Caki2 (cell line): ENCODE measurements at places on chromosomes 4 and X. TPM values are rescaled to one million over a fixed set of nuclear protein-coding genes. Genes with fewer than 3 reads are reported as not detected.

ATP6AP2 gene
- total RNA-seq, result 82.5 and 104 TPM in 2 replicates

GRCh38 chrX:46713672-46714490 lies 45.0 kb downstream of the SLC9A7 start:
- DNase-seq, result no peak

DNA sequence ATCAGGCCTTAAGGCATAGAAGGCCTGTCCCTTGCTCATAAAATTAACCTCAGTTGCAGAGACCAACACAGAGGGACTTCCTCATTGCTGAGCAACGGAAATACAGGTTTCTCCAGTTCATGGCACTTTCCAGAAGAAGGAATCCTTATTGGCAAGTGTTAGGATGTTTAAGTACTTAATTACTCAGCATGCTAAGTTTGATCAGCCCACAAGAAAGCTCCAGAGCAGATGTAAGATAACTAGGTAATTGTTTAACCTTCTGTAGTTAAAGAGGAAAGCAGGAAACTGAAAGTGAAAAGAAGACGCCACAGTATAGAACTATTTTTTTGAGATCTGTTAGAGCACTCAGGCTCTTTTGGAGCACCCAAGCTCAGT lies 33.5 kb downstream of the SMS start:
- peak; percentile 35 for DNase-seq

IBSP gene
- not detected in 2 replicates for total RNA-seq

GRCh38 chr4:3500634-3501101 lies 31.6 kb downstream of the LRPAP1 start:
- DNase-seq, result no peak

CENPE gene
- 4.3 and 19.4 TPM in 2 replicates for total RNA-seq

DNA sequence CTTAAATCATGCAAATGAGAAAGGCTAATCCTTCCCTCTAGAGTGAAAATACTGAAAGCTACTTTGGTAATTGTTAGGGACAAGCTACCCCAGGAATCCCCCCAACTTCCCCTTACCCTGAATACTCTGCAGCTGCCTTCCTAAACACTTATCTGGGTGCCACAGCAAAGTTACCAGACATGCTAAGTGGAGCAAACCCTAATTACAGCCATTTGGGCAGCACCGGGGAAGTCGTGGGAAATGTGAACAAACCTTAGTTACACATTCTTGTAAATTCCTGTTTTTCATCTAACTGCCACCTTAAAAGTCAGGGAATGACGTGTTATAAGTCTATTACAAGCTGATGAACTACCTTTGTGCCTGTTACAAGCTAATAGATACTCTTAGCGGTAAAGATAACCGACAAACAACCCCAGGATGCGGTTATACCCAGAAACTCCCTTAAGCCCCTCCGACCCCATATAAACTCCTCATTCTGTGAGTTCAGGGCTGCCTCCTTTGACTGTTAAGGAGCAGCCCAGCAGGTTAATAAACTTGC lies 66.0 kb upstream of the PLAC8 start:
- no peak for DNase-seq

TMEM150C gene
- 0.14 and 0.20 TPM in 2 replicates for total RNA-seq

ALAS2 gene
- total RNA-seq, result not detected in 2 replicates

DNA sequence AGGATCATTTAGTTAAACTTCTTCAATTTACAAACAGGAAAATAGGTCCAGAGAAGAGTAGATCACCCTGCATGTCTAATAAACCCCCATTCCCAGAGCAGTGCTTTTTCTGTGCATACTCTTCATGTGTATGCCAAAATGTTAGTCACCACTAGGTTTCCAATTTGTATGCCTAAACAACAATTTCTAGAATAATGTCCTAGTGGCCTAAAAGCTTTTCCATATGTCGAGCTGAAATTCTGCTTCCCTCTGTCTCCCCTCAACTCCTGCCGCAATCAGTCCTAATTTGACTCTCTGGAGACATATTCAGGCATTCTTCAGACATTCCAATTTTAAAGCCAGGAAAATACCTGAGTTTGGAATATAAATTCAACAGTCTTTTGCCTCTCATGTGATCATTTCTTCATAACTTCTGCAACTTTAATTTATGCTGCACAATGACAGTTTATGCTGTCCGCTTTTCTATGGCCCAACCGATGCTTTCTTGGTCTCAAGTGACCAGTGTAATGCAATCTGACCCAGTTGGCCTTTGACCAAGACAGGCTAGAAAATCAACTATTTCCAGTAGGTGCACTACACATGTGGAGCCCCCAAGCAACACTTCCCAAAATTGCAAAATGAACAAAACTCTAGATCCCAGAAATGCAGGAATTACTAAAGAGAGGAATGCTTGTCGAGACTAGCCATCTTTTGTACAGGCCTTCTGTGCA lies 122.9 kb upstream of the FMR1 start:
- DNase-seq, result no peak

DNA sequence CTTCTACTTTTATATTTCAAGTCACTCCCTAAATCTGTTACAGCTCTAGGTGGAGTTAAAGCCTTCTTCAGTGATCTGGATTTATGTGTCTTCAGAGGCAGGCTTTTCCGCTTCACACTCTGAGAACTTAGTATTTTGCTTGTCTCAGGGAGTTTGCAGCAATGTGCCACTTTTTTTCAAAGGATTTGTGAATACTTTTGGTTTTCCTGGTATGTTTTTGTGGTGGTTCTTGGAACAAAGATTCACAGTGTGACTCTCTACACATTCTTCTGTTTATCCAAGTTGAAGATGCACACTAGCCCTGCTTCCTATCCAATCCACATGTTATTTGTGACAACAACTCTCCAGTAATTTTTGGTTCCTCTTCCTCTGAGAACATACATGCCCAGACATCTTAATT lies 1253.7 kb downstream of the TECRL start:
- no peak for DNase-seq

GRCh38 chrX:94775640-94776039 lies 1101.6 kb downstream of the FAM133A start:
- DNase-seq, result no peak

DNA sequence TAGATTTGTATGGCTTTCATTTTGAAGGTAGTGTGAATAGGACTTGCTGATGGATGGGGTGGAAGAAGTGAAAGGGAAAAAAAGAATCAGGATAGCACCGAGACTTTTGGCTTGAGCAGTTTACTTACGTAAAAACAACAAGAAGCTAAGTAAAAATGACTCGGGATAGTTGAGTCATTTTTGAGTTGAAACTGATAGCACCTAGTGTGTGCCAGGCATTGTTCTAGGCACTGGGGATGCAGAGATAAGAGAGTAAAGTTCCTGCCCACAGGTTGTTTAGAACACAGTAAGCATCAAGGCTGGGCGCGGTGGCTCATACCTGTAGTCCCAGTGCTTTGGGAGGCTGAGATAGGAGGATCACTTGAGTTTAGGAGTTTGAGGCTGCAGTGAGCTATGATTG lies 34.7 kb downstream of the ADD1 start:
- no peak for DNase-seq

GRCh38 chr4:40225497-40225896 lies 28.7 kb downstream of the RHOH start:
- DNase-seq, result no peak

DNA sequence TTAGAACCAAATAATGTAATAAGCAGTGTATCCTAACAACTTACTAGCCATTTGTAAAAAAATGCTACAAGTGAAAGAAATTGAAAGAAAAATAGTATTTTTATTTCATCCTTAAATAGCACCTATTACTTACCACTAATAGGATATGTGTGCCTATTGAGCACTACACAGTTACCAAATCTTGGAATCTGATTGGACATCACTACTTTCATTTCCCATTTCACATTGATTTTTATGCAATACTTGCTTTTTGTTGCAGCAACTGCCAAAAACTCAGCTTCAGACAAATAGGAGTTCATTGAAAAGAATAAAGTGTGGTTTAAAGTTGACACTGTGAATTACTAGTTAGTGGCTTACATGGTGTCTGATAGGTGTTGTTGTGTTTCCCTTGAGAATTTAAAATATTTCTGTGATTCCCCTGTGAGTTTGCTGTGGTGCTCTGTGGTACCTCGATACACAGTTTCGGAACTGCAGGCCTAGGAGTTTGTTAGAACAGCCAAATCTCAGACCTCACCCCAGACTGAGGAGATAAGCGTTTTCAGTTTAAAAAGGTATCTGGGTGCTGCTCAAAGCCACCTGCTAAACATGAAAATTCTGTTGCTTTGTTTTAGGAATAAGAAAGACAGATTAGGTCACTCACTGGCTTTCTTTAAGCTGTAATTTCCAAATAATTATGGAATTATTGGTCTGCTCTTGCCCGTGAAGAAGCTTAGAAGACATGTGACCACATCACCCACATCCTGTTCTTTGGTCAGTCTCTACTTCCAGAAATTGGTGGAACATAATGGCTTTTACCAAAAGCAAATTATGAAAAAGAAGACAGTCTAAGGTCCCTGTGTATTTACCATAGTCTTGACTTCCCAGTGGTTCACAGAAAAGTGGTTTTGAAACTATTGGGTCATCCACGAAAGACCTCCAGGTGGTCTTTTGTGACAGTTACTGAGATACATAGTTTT lies 97.8 kb downstream of the SYTL5 start:
- DNase-seq, result no peak

KCTD8 gene
- total RNA-seq, result not detected in 2 replicates

- peak; percentile 8 for DNase-seq
These were observed 28.4 kb downstream of the PDHA1 start for GRCh38 chrX:19372170-19372546.

GRCh38 chrX:9087271-9088040 lies 53.5 kb upstream of the FAM9B start:
- DNase-seq, result peak; percentile 30

ATP1B4 gene
- total RNA-seq, result not detected in 2 replicates

GRCh38 chrX:153818571-153819383 lies 11.6 kb downstream of the PDZD4 start:
- DNase-seq, result peak; percentile 14

TAF7L gene
- not detected in 2 replicates for total RNA-seq

GRCh38 chr4:42543762-42544161 lies 113.1 kb downstream of the ATP8A1 start:
- DNase-seq, result no peak

- no peak for DNase-seq
These were observed 5.3 kb downstream of the LRRC66 start for GRCh38 chr4:52014903-52015302.

CSN1S1 gene
- not detected in 2 replicates for total RNA-seq

DNA sequence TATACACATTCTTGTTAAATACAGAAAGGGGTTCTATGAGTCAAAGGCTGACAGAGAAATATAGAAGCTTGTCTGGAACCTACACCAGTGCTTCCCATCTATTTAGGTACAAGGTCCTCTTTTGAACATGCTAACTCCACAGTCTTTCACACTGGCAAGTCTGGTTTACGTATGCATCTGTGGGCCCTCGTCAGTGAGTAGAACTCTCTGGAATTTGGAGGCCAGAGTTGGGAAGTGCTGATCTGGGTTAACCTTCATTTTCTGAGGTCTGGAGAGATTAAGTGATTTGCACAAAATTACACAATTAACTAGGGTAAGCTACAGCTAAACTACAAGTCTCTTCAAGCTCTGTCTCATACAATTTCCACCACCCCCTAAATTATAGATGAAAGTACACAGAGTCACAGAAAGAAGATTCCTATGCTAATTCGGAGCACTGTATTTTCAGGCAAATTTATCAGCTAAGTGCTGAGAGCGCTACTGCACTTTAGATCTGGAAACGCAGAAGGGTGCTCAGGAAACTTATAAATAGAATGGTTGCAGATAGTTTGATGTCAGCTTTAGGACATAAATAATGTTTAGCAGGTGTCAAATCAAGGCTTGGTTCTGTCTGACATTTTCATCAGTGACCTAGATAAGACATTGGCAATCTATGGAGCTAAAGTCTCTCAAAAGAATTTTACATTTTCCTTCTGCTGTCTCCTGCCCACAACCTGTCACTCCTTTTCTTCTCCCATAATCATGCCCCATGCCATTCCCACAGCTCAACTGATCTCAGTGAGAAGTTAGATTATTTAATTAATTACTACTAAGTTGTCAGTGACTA lies 43.0 kb upstream of the PDLIM5 start:
- DNase-seq, result no peak

GRCh38 chr4:42397635-42398170 lies 415 bp downstream of the SHISA3 start:
- no peak for DNase-seq

F8 gene
- 5.2 and 7.1 TPM in 2 replicates for total RNA-seq

DNA sequence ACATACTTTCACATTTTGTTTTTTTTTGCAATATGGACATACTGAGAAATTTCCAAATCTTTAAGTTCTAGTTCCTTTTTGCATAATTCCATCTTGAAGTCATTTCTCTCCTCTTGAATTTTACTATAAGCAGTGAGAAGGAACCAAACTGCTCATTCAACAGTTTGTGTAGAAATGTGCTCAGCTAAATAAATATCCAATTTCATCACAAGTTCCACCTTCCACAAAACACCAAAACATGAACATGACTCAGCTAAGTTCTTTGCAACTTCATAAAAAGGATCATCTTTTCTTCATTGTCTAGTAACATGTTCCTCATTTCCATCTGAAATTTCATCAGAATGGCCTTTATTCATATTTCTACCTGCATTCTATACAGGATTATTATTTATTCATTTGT lies 77.3 kb upstream of the FGF13 start:
- DNase-seq, result no peak

GRCh38 chr4:48307528-48307927 lies 33.8 kb upstream of the SLAIN2 start:
- no peak for DNase-seq

AFF2 gene
- 2.0 TPM in 1 of 2 replicates, not detected in the other for total RNA-seq

DNA sequence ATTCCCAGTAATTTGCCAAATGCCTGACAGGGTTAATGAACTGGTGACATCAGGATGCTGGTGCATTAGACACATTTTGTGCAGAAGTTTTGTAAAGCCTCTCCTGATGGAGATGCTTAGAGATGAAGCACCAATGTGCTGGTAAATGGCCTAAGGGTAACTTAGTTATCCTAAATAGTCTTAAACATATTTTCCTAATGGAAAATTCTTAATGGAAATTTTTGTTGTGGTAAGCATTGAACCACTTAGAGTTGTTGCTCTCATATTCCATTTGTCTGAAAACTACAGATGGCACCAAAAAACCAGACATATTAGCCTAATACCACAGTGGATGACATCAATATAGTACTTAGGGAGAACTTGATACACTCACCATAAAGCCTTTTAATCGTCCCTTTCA lies 154.5 kb upstream of the ANK2 start:
- DNase-seq, result no peak

GASK1B gene
- 44.9 and 84.5 TPM in 2 replicates for total RNA-seq

TCEAL5 gene
- total RNA-seq, result not detected in 2 replicates

TCEAL7 gene
- not detected in 2 replicates for total RNA-seq

DNA sequence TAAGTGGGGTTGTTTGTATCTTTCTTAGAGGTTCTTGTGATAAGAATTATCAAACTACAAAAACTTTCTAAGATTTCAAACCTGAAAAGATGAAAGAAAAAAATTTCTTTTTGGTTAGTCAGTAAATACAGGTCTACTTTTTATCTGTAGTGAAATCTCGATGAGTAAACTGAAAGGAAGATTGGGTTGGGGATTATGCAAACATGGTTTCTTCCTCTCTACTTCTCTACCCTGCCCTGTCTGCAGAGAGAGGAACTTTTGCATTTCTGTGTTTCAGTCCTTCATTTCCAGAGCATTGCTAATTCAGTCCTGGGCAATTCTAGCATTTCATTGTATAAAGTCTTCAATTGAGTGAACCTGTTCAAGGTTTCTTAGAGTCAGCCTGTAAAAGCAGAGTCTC lies 51.6 kb upstream of the IL2 start:
- no peak for DNase-seq

GRCh38 chr4:34861666-34862065 lies 1382.6 kb downstream of the ARAP2 start:
- DNase-seq, result peak; percentile 4
